Cerebellar nuclear complex (tissue), 1 donor: ENCODE measurements at places on chromosomes 16 and 17.

DNA sequence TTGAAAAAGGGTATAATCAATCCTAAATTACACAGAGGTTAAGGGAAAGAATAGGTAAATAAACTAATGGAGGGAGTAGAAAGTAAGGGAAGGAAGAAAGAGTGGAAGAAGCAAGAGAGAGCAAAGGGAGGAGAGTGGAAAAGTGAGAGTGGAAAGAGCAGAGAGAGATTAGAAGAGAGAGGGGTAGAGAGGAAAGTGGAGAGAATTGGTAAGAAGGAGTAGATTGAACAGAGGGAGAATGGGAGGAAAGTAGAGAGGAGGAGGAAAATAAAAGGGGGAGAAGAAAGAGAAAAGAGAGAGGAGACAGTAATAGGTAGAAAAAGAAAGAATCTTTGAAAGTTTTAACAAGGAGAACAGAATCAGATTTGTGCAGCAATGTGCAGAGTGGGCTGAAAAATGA lies 24.9 kb downstream of the TERB1 start:
- DNase-seq = no peak

DNA sequence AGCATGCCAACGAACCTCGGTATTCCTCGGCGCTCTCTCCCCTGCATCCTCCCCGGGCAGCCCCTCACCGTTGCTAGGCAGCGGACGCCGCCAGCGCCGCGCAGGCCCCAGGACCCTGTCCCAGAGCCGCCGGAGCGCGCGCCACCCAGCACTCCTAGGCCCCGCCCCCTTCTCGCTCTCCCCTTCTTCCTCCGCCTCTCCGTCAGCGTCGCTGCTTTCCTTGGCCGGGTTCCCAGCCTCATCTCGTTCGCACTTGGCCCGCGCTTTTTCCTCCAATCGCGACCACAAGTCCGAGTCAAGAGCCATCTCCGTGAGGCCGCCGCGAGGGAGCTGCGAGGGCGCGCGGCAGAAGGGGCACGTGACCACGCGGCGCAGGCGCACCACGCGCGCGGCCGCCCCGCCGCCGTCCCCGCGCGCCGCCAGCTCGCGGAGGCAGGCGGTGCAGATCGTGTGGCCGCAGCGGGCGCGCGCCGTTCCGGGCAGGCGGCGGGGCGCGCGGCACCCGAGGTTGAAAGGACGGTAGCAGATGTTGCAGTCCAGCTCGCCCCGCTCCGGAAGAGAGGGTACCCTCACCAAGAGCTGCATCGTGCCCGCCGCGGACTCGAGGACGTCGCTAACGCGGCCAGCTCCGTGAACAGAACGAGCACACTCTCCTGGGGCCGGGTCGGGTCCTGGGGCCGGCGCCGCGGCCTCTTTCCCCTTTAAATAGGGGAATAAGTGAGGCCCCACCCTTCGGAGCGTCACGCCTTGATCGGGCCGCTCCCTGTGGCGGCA lies at the start of gene RNF227:
Gene RNF227, minus strand, starts transcription at position 679 of the 774 bp plus-strand sequence. Its CDS starts 94 bp downstream, at position 585.
- DNase-seq = peak; percentile 44

GRCh38 chr17:55264645-55265298 lies at the start of gene HLF:
TSS of gene HLF (plus strand) at chr17:55264960. CDS start at chr17:55265485, 525 bp downstream.
- DNase-seq = peak; percentile 48

- DNase-seq = no peak
Measured at GRCh38 chr16:79312502-79312901, 288.0 kb downstream of the MAF start.

GRCh38 chr16:64469906-64470702 lies 651.8 kb downstream of the CDH11 start:
- no peak for DNase-seq

DNA sequence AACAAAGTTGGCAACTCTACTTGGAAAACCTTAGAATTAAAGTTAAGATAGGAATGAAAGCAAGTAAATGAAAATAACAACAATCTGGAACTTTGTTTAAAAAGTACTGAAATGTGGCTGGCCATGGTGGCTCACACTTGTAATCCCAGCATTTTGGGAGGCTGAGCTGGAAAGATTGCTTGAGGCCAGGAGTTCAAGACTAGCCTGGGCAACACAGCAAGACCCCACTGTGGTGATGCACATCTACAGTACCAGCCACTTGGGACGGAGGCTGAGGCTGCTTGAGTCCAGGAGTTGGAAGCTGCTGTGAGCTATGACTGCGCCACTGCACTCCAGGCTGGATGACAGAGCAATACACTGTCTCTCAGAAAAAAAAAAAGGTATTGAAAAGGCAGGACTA lies 51.7 kb downstream of the SYNRG start:
- DNase-seq = no peak
